Amygdala (tissue), 56 donors: ENCODE measurements at places on chromosomes 5 and 9.

DNA sequence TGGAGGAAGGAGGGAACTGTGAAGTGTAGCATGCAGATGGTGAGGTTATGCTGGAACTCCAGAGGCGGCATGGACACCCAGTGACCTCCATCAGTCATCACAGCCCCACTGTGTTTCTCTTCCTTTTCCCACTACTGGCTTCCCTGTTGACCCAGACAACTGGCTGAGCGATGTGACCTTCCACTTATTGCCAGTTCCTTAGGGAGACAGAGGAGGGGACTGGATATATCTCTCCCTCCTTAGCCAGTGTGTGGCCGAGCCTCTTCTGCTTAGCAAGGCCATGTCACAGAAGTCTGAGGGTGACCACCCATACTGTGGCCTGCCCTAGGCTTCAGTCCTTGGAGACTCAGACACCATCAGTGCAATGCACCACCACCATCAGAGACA lies 3.0 kb upstream of the PHYKPL start:
- no peak for DNase-seq

DNA sequence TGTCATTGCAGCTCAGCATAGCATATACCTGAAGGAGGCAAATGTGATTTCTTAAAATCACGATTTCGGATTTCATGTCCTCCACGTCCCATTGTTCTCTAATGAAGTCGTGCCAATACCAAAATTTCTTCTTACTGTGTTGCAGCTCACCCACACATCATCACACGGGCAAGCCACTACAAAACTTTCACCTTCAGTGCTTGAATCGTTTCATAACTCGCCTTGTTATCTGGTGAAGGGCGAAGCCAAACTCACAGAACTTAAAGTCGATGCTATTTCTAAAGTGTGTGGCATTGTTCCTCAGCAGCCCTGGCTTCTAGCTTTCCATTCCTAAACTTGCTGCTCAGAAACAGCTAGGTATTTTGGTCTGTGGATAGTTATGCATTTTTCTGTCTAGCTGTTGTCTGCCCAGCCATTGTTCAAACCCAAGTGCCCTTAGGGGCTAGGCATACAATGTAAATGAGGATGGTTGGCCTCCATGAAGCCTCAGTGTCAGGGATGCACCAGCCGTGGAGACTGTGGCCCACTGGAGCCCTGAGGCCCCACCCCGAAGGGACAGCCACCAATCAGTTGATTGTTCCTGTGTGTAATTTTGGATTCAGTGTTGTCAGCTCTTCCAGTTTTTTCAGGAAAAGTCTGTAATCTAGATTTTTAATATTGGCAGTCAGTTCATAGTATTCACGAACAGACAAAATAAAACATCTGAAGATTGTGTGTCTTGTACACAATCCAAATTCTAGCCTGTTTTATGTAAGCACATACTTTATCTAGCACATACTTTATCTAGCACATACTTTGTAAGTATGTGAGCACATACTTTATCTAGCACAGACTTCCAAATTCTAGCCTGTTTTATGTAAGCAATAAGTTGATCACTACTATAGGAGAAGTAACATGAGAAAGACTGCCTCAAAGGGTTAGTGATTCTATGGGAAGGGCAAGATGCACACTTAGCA lies 112.8 kb downstream of the DAPK1 start:
- no peak for DNase-seq

DNA sequence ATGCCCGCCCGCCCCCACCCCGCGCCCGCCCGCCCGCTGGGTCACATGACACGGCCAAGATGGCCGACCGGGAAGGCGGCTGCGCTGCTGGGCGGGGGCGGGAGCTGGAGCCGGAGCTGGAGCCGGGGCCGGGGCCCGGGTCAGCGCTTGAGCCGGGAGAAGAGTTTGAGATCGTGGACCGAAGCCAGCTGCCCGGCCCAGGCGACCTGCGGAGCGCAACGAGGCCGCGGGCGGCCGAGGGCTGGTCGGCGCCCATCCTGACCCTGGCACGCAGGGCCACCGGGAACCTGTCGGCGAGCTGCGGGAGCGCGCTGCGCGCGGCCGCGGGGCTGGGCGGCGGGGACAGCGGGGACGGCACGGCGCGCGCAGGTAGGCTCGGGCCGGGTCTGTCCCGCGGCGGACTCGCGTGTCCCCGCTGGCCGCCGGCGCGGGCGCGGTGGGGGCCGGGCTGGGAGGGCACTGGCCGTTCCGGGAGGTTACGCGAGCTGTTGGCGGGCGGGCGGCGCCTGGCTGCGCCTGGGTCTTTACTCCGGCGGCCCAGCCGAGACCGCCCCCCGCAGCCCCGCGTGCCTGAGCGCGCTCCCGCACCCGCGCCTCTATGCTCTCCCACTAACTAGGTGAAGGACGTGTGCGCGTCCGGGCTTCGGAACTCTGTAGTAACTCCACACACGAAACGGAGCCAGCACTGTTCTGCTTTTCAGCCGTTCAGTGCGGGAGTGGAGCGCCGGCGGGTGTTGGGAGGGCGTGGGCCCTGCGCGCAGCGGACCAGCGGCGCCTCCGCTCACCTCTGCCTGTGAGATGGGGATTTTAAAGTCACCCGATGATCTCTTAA lies at the start of gene RUFY1:
RUFY1 (plus strand) TSS at position 44 of the 832 bp plus-strand sequence; CDS start at position 60, 16 bp downstream.
- peak; percentile 84 for DNase-seq

DNA sequence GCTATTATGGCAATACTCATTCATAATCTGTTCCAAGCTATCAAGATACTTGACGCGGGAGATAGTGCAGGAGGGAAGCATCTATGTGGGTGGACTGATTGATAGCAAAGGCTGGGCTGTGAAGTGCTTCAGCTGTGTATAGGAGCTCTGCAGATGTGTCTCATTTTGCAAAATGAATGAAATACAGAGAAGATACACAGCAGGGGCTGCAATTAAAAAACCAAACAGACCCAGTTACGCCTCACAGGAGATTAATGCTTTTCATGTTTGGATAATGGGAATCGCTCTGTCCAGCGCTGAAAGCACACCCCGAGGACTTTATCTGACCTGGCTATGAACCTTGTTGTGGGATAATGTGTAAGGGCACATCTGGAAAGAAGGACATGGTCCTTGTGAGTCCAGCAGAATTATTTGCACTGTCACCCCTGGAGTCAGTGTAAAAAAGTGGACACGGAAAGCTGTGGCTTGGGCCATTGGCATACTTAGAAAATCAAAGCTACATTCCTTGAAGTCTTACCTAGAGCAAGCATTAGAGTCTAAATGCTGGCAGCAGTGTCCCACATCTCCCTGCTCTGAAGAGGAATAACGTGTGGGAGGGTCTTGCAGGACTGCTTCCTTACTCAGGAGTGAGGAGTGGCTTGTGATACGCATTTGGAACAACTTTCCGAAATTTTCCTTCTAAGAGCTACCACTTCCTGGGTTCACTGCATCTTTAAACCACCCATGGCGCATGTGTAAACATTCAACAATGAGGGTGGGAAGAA lies 2.6 kb downstream of the SH3RF2 start:
- no peak for DNase-seq

DNA sequence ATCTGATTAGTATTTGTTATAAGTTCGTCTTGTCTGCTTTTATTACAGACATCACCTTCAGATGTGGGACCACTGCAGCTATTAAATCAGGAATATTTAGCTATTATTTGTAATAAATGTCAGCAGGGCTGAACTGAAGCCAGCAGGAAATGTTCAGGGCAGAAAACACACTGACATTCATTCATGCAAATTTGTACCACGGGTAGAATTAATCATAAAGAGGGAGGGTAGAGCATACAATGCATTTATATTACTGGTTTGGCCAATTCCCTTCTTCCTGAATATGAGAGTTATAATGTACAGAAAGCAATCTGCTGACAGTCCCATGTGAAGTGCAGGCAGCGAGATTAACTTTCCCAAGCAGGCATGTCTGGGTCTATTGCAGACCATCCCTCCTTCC lies 117.3 kb upstream of the NUDT12 start:
- DNase-seq = no peak

- DNase-seq = no peak
These were observed 99.3 kb upstream of the SPOCK1 start for GRCh38 chr5:137598399-137598798.

DNA sequence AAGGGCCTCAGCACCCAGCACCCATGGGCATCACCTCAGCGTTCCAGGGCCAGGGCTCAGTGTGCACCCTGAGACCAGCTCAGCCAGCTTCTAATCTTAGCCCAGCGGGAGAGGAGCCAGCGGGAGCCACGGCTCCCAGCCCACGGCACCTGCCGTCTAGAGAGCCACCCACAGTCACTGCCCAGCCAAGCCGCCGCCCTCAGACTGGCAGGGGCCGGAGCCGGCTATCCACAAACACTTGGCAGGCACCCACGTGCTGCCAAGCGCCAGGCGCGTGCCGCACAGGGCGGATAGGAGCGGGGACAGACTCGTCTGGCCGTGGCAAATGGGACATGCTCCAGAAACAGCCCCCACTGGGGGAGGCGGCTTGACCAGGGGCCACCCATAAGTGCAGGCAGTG lies 18.6 kb downstream of the BRD3 start:
- no peak for DNase-seq

DNA sequence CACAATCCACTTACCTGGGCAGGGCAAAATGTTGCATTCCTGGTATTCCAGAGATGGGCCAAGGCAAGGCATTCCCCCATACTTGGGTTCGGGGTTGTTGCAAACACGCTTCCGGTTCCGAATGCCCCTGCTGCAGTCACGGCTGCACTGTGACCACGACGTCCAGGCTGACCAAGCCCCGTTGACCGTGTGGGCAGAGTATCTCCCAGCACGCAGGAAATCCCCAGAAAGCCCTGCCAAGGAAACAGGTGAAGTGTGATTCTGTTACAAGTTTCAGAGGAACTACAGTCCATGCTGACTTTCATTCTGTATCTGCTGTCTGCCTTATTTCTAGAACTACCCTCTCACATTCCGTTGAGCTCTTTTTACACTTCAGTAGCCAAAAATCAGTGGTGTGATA lies 483.0 kb downstream of the SEMA5A start:
- DNase-seq = no peak

- no peak for DNase-seq
These were observed 5.5 kb upstream of the TNFSF15 start for GRCh38 chr9:114811301-114811700.

GRCh38 chr9:134781591-134782302 lies 98.9 kb upstream of the FCN2 start:
- no peak for DNase-seq

DNA sequence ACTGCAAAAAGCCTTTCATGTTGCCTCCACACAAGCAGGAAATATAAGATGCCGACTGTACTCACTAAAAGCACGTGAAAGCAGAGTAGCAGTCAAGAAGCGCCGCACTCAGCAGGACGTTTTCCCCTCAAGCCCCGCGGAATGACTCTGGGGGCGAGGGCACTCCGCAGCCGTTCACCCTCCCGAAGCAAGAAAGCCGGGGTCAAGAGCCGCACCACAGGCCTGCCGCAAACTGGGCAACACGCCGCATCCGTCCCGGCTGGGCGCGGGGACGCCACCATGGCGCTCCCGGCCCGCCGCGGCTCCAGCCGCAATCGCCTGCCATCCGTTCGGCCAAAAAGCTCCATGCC lies 364 bp downstream of the RPS6 start:
- no peak for DNase-seq

DNA sequence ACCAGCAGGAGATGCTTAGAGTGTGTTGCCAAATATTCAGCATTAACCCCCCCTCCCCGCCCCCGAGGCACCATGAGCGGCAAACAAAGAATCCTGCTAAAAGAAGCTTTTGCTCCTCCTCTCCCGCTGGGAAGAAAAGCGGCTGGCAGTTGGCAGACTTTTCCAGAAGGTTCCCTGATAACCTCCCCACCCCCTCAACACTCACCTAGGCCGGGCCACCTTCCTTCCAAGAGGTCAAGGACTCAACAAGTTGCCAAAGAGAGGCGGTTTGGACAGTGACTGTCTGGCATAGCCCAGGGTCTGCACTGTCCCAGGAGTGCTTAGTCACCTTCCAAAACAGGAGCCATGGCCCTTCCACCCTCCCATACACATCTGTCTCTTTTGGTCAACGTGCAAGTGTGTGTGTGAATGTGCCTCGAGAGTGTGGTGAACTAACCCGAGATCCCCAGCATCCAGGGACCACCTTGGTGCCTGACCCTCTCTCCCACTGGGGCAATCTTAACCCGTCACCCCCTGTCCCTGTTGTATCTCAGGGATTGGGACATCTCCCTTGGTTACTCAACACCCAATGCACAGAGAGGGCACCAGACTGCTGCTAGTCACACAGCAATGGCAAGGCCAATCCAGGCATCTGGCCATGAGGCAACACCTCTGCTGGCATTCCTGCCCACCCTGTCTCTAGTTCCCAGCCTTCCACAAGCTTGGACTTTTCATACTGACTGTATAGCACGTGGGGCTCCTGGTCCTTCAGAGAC lies 18.9 kb downstream of the CAMK2A start:
- DNase-seq = no peak

GRCh38 chr5:6506611-6507010 lies 58.0 kb downstream of the UBE2QL1 start:
- no peak for DNase-seq

- no peak for DNase-seq
These were observed 1.9 kb downstream of the SPTAN1 start for GRCh38 chr9:128554155-128554862.

DNA sequence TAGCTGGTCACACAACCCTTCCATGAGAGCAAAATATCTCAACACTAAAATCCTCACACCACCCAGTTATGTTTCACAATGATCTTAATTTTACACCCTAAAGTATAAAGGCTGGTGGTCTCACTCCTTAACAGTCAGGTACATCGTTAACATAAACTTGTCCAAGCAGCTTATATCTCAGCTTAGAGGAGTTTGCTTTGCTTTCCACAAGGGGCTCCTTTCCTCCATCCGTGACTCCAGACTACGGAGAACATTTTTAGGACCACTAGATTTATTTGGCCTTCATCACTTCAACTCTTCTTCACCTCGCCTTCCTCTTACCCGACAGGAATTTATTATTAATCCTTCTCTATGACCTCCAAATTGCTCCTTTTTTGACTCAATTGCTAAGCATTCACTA lies 1014.1 kb upstream of the NUDT12 start:
- DNase-seq = no peak

DNA sequence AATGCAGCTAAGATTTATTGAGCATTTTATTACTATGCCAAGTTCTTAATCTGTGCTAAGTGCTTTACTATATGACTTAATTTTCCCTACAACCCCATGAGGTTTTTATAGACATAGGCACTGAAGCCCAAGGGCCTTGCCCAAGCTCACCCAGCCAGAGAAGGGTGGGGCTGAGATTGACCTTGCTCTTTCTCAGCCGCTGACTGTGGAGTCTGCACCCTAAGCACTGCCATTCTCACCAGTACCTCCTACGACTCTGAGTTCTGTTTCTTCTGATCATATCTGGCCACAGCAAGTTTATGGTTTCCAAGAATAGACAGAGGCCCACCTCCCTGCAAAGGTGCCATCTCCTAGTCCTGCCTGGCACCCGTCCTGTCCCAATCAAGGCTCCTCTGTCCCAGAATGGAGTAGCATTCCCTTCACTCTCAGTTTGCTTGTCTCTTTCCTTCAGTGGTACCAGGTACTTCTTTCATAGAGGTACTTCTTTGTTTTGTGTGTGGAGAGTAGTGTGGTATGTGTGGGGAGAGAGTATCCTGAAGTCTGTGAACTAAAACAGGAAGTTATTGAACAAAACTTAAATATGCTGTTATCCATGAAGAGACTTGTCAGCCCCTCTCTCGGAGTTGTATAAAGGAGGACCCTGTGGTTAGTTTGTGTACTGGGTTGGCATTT lies 42.6 kb downstream of the CSF1R start:
- no peak for DNase-seq

- DNase-seq = no peak
These were observed 33.6 kb downstream of the WWC1 start for GRCh38 chr5:168324859-168325630.
